ENCODE measurements at places on chromosomes 16 and 17.
A peak's percentile ranks its signal among the peaks of the same experiment; 100 is the strongest.

DNA sequence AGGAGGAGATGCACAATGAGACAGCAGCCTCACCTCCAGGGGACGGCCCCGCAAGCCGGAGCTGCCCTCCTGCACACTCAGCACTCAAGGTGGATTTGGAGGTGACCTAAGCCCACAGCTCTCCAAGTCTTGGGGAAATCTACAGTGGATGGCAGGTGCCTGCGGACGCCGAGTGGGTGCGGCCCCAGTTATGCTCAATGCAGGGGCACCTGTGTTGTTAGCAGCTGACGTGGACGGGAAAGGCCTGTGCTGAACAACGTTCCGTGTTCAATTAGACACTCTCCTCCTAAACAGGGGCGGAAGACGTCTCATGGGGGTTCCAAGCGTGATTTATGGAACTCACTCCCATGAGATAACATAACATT, 22.0 kb upstream of the METRNL start:
- DNase-seq, result peak; percentile 26

DNA sequence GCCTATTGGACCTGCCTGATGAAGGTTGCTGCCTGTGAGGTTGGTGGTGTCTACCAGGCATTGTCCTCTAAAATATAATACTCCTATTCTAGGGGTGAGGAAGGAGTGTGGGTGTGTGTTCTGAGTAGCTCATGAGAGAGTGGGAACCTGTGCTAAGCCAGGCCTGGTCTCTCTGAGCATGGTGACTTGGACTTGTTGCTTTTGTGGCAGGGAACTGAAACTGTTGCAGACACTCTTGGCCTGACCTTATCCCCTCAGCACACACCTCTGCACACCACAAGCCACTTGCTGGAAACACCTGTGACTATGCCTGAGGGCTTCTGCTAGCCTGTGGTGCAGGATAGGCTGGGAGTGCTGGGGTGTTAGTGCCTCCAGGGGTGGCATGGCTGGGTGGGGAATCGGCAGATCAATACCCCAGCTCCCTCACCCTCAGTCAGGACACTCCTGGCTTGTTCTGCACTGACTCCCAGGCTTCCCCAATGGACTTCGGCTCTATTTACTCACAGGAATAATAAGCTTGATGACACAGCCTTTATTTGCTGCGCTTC, 29.9 kb downstream of the PLCG2 start:
- DNase-seq, result no peak

DNA sequence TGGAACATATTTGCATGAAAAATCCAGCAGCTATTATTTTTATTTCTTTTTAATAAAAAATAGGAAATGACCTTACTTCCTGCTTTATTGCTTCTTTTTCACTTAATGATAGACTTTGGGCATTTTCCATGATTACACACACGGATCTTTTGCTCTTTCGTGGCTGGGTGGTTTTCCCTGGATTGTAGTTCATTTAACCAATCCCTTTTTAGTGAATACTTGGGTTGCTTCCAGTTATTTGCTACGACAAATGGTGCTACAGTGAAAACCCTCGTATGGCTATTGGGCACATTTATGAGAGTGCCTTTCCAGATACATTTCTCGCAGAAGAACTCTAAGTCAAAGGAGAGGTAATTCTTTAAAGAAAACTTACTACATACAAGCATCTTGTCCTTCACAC, 38.6 kb downstream of the FOXL1 start:
- no peak for DNase-seq

GRCh38 chr16:14199199-14199598, 128.1 kb downstream of the MRTFB start:
- DNase-seq, result no peak

- no peak for DNase-seq
These were observed 49.9 kb downstream of the MAP1LC3B start for GRCh38 chr16:87441886-87442580.
